Stimulated activated CD8-positive, alpha-beta memory T cell treated with anti-CD3 and anti-CD28 coated beads, Interleukin-7, amount 100 ng/mL, for 24 hours (primary cell): ENCODE measurements at places on chromosomes 1 and 21.

DNA sequence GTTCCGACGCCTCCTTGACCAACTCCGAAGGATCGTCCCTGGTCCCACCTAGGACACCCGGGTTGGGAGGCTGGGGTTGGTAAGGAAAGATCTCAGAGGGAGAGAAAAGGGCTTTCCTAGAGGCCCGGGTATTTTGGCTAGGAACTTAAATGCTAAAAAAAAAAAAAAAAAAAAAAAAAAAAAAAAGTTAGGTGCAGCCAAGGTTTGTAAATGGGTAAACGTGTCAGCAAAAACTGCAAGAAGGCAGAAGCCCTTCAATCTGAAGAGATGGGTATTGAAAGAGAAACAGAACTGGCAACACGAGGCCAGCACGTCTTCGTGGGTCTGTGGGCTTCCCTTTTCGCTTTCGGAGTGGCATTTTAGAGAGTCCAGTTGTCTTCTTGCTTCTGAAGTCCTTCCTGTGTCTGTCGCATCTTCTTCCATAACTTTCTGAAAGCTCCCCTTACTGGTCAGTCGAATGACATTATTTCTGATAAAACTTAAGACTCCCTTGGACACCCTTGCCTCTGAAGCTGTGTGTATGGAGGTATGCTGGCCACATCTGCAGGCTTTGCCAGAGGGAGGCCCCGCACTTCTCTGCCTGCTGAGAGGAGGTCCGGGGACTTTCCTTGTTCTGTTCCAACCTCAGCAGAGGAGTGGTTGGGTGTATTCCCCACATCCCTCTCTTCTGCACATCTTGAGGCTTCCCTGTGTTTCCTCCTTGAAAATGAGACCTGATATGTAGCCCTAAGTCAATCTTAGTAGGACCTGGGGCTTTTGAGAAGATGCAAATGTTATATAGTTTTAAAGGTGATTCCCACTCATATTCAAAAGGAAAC, 745 bp downstream of the RCSD1 start:
- no peak for DNase-seq

DNA sequence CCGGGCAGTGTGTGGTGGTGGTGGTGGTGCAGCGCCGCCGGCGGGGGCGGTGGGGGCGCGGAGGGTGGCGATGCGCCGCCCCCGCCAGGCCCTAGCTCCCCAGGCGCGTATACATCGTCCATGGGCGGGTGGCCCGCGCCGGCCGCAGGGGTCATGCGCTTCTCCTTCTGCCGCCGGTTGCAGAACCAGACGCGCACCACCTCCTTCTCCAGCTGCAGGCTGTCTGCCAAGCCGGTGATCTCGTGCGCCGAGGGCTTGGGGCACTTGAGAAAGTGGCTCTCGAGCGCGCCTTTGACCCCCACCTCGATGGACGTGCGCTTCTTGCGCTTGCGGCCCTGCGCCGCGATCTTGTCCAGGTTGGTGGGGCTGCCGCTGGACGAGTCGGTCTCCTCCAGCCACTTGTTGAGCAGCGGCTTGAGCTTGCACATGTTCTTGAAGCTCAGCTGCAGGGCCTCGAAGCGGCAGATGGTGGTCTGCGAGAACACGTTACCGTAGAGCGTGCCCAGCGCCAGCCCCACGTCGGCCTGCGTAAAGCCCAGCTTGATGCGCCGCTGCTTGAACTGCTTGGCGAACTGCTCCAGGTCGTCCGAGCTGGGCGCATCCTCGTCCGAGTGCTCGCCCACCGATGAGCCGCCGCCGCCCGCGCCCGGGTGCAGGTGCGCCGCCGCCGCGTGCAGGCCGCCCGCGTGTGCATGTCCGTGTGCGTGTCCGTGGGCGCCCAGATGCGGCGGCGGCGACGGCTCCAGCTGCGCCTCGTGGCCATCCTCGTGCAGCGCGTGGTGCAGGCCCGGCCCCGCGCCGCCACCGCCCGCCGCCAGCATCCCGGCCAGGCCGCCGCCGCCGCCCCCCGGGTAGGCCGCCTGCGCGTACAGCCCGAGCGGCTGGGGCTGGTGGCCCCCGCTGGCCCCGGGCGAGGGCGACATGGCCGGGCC, 926 bp downstream of the POU3F1 start:
- DNase-seq, result no peak

GRCh38 chr1:170872663-170873062, 62.7 kb upstream of the MROH9 start:
- no peak for DNase-seq

GRCh38 chr1:101365186-101365585, 128.4 kb downstream of the S1PR1 start:
- DNase-seq, result no peak

DNA sequence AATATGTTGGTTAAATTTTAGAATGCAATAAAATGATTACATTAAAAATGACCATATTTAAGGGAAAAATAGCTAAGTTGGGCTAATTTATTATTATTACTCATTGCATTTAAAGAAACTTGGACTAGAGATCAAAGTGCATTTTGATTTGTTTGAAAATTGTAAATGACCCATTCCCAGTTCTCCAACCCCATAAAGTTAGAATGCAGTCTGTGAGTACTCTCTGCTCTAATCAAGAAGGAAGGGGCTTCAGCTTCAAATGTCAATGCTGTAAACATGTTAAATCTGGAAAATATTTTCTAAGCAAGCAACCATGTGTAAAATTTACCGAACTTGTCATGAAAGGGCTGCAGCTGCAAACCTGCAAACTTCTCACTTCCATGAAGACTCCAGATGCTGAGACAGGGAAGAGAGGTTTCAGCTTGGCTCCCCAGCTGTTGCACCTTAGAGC, 232.7 kb downstream of the TTLL7 start:
- no peak for DNase-seq

GRCh38 chr1:216627252-216627651, 96.0 kb downstream of the ESRRG start:
- DNase-seq, result no peak

DNA sequence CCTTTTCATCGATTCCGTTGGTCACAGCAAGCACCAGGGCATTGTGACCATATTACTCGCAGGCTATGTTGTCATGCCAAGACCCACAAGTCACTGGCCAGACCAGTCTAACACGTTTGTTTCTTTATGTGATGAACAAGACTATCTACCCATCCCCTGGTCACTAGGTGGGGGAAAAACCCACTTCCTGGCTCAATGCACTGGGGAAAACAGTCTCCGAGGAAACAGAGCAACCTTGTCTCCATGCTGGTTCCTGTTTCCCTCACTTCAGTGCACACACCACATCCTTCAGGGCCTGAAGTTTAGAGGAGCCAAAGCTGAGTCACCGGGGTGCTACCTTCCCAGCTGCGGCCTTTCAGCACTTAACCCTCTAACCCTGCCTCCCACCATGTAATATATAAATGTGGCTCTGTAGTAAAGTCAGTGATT, 20.9 kb downstream of the ERICH3 start:
- DNase-seq, result no peak

DNA sequence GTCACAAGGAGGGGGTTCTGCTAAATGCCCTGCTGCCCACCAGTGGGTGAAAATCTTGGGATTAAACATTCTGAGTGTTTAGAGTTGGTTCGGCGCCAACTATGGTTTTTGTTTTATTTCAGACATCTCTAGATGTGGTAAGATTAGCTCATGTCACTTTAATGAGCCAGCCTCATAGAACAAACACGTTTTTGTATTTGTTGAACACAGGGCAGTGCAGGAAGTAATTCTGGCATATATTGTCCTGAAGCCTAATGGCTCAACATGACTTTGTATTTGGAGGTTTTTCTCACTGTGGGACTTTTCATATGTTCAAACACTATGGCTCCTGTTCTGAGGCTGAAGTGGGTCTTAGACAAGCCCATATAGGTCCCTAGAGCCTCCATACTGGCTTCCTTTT, 107.8 kb downstream of the NGF start:
- no peak for DNase-seq

- no peak for DNase-seq
Observed at GRCh38 chr1:5711956-5712645, 280.1 kb downstream of the NPHP4 start.

GRCh38 chr1:60866917-60867531, 215.3 kb upstream of the NFIA start:
- DNase-seq, result no peak

DNA sequence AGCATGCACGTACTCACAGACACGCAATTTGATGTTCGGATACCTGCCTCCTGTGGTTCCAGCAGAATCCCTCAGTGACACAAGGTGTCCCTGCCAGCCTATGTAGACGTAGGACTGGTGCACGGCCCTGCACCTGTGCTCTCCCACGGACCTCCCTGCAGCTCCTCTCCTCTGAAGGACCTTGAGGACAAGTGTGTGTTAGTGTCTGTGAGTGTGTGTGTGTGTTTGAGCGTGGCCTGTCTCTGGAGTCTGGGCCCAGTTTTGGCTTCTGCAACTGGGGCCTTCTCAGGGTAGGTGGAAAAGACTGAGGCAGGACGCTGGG, 22.5 kb upstream of the DMBX1 start:
- DNase-seq, result no peak
